Sigmoid colon (tissue), 7 donors: ENCODE measurements at places on chromosomes 11 and 22.

- no peaks in the 10 kb centered on the region for H3K27me3 ChIP-seq
- H3K4me3 ChIP-seq, result peak overlapping the region; percentile 68
- H3K4me1 ChIP-seq, result no peaks in the 10 kb centered on the region
- DNase-seq, result peak; percentile 96
Measured at GRCh38 chr22:37804881-37805809, 2.6 kb upstream of the GCAT start.

GRCh38 chr11:58004664-58005063, 19.0 kb upstream of the OR9Q1 start:
- no peak overlapping the region for H3K4me3 ChIP-seq
- no peaks in the 10 kb centered on the region for H3K27me3 ChIP-seq
- H3K4me1 ChIP-seq, result no peaks in the 10 kb centered on the region
- H3K36me3 ChIP-seq, result no peaks in the 10 kb centered on the region
- no peak for DNase-seq

- no peak for DNase-seq
- no peak overlapping the region for H3K4me3 ChIP-seq
- peaks cover 21% of the 10 kb centered on the region for H3K27me3 ChIP-seq
- no peak overlapping the region for H3K27ac ChIP-seq
- H3K4me1 ChIP-seq, result no peaks in the 10 kb centered on the region
- no peaks in the 10 kb centered on the region for H3K36me3 ChIP-seq
Measured at GRCh38 chr22:37148031-37148651, 1.6 kb downstream of the IL2RB start.

DNA sequence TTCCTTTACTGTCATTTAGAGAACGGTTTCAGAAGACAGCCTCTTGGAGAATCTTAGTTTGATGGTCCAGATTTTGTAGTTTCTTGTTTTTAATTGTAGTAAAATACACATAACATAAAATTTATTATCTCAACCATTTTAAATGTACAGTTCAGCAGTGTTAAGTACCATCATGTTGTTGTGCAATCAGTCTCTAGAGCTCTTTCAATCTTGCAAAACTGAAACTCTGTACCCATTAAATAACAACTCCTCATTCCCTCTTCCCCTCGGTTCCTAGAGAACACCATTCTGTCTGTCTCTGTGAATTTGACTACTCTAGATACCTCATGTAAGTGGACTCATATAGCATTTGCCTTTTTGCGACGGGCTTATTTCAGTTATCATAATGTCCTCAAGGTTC, 69.8 kb downstream of the GRIK4 start:
- H3K27ac ChIP-seq, result no peak overlapping the region
- H3K27me3 ChIP-seq, result no peaks in the 10 kb centered on the region
- no peak for DNase-seq
- H3K4me1 ChIP-seq, result no peaks in the 10 kb centered on the region

DNA sequence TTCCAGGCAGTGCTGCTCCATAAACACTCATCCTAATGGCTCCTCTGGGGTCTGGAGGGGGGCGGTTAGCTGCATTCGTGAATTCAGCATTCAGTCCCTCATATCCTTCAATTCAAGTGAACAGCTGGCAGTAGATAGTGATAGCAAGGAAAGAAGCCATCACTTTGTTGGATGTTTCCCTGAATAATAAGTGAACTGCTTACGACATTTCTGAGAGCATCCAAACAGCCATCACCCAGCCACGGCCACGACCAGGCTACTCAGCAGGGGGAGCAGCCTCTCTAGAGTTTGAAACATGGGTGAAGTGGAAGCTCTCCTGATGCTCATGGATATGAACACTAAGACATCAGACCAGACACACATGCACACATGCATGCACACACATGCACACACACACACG, 163.6 kb downstream of the NTM start:
- H3K4me3 ChIP-seq, result no peak overlapping the region
- H3K27me3 ChIP-seq, result no peaks in the 10 kb centered on the region
- H3K36me3 ChIP-seq, result no peaks in the 10 kb centered on the region
- no peak overlapping the region for H3K27ac ChIP-seq

GRCh38 chr11:13277768-13278608, at the start of gene BMAL1:
Gene BMAL1, plus strand, starts transcription at chr11:13277790. Its CDS starts 76,519 bp downstream, at chr11:13354309.
- peaks cover 33% of the 10 kb centered on the region for H3K4me1 ChIP-seq
- peak within 1 kb of the TSS; percentile 91 for H3K27ac ChIP-seq
- H3K4me3 ChIP-seq, result peak within 1 kb of the TSS; percentile 79
- no peaks in the 10 kb centered on the region for H3K27me3 ChIP-seq
- H3K36me3 ChIP-seq, result no peaks in the 10 kb centered on the region

GRCh38 chr11:111413849-111414248, 34.8 kb upstream of the POU2AF1 start:
- no peaks in the 10 kb centered on the region for H3K36me3 ChIP-seq
- no peak overlapping the region for H3K4me3 ChIP-seq
- no peaks in the 10 kb centered on the region for H3K27me3 ChIP-seq
- DNase-seq, result no peak
- peaks cover 23% of the 10 kb centered on the region for H3K4me1 ChIP-seq

- H3K4me3 ChIP-seq, result no peak overlapping the region
- peak; percentile 55 for DNase-seq
- H3K36me3 ChIP-seq, result no peaks in the 10 kb centered on the region
- no peaks in the 10 kb centered on the region for H3K4me1 ChIP-seq
- H3K27me3 ChIP-seq, result peaks cover 17% of the 10 kb centered on the region
Measured at GRCh38 chr22:37210041-37210803, 2.1 kb downstream of the SSTR3 start.

- no peak for DNase-seq
- H3K4me1 ChIP-seq, result no peaks in the 10 kb centered on the region
- no peaks in the 10 kb centered on the region for H3K36me3 ChIP-seq
- H3K4me3 ChIP-seq, result no peak overlapping the region
- no peaks in the 10 kb centered on the region for H3K27me3 ChIP-seq
- H3K27ac ChIP-seq, result no peak overlapping the region
Measured at GRCh38 chr11:130555251-130555841, 106.9 kb downstream of the ADAMTS15 start.

DNA sequence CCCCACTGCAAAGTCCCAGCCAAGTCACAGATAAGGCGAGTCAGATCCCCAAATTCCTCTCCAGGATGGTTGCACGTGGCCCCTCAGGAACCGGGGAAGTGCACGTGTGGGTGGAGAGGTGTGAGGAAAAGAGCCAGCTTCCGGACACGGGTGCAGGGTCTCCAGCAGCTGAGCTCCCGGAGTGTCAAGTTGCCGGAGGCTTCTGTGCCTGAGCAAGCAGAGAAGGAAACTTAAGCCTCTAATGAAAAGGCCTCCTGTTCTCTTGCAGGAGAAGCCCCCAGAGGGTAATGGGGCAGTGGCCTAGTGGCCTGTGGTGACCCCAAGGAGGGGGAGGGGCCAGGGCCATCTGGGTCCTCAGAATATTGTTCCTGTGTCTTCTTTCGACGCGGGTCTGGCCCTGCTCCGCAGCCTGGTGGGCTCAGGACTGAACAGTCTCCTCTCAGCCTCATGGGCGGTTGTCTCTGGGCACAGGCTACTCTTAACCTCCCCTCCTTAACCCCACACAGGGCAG, 147.9 kb downstream of the FEZ1 start:
- no peak for DNase-seq
- H3K4me3 ChIP-seq, result no peak overlapping the region
- no peaks in the 10 kb centered on the region for H3K36me3 ChIP-seq
- H3K4me1 ChIP-seq, result peaks cover 19% of the 10 kb centered on the region

DNA sequence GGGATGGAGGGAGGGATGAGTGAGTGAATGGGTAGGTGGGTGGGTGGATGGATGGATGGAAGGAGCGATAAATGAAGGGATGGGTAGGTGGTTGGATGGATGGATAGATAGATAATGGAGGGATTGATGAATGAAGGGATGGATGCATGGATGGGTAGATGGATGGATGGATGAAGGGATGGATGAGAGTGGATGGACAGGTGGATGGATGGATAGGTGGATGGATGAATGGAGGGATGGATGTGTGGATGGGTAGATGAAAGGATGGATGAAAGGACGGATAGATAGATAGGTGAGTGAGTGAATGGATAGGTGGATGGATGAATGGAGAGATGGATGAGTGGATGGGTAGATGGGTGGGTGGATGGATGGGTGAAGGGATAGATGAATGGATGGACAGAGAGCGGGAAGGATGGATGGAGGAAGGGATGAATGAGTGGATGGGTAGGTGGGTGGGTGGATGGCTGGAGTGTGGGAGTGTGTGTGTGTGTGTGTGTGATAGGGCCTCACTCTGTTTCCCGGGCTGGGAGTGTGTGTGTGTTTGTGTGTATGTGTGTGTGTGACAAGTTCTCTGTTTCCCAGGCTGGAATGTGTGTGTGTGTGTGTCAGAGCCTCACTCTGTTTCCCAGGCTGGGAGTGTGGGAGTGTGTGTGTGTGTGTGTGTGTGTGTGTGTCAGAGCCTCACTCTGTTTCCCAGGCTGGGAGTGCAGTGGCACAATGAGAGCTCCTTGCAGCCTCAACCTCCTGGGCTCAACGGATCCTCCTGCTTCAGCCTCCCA, 2.1 kb upstream of the PRR33 start:
- H3K36me3 ChIP-seq, result no peaks in the 10 kb centered on the region
- H3K4me3 ChIP-seq, result no peak overlapping the region
- no peak overlapping the region for H3K27ac ChIP-seq
- H3K27me3 ChIP-seq, result peaks cover 4% of the 10 kb centered on the region
- H3K4me1 ChIP-seq, result no peaks in the 10 kb centered on the region

DNA sequence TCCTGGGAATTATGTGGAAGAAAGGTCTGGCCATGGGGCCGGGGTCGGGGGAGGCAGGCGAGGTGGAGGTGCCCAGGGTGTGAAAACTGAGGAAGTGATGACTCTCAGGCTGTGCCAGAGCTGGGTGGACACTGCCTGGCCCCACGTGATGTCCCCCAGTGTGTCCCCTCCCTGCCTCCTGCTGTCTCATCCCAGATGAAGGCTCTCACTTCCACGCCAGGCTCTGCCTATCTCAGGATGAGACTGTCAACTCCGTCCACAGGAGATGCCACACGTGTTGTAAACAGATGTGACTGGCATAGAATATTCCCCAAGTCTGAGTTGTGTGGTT, 51.4 kb downstream of the RPS6KA4 start:
- no peak for DNase-seq
- H3K27ac ChIP-seq, result peak overlapping the region; percentile 49
- no peak overlapping the region for H3K4me3 ChIP-seq
- no peaks in the 10 kb centered on the region for H3K36me3 ChIP-seq
- H3K27me3 ChIP-seq, result no peaks in the 10 kb centered on the region

DNA sequence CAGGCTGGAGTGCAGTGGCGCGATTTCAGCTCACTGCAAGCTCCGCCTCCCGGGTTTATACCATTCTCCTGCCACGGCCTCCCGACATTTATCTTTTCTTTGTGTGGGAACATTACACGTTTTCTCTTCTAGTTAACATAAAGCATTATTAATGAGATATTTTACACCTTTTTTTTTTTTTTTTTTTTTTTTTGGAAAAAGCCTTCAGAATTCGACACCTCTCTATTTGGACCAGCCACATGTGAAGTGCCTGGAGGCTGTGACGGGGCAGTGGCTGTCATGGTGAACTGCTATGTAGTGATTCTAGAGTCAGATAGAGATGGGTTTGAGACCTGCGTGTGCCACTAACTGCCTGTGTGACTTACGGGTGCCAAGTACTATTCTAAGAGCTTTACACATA, 64.3 kb downstream of the SMIM38 start:
- peaks cover 18% of the 10 kb centered on the region for H3K4me1 ChIP-seq
- peak; percentile 22 for DNase-seq
- no peaks in the 10 kb centered on the region for H3K36me3 ChIP-seq
- H3K4me3 ChIP-seq, result no peak overlapping the region
- H3K27me3 ChIP-seq, result no peaks in the 10 kb centered on the region

- no peak overlapping the region for H3K4me3 ChIP-seq
- H3K36me3 ChIP-seq, result peaks cover 30% of the 10 kb centered on the region
- DNase-seq, result no peak
- no peaks in the 10 kb centered on the region for H3K27me3 ChIP-seq
- H3K4me1 ChIP-seq, result peaks cover 11% of the 10 kb centered on the region
- H3K27ac ChIP-seq, result no peak overlapping the region
Measured at GRCh38 chr11:6531267-6531752, 34.2 kb downstream of the DNHD1 start.

DNA sequence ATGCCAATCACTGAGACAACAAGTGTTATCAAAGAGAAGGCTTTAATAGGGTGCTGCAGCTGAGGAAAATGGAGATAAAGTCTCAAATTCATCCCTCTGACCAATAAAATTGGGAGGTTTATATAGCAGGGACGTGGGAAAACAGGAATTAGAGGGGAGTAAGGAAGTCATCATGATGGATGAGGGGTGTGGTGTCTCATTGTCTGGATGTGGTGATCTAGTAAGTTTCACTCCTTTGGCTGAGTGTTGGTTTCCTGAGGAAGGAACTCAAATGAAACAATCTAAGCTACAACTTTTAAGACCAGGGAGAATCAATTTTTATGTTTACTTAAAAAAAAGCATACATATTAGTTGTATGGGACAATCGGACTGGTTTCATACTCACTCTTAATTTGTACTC, 491.0 kb upstream of the KIRREL3 start:
- no peak for DNase-seq
- H3K27me3 ChIP-seq, result no peaks in the 10 kb centered on the region
- no peak overlapping the region for H3K4me3 ChIP-seq
- H3K27ac ChIP-seq, result no peak overlapping the region
- no peaks in the 10 kb centered on the region for H3K36me3 ChIP-seq
- no peaks in the 10 kb centered on the region for H3K4me1 ChIP-seq

GRCh38 chr11:93733474-93733873, 7.8 kb downstream of the TAF1D start:
- no peak for DNase-seq
- H3K27ac ChIP-seq, result no peak overlapping the region
- no peaks in the 10 kb centered on the region for H3K27me3 ChIP-seq
- H3K4me3 ChIP-seq, result no peak overlapping the region
- H3K4me1 ChIP-seq, result peaks cover 17% of the 10 kb centered on the region

DNA sequence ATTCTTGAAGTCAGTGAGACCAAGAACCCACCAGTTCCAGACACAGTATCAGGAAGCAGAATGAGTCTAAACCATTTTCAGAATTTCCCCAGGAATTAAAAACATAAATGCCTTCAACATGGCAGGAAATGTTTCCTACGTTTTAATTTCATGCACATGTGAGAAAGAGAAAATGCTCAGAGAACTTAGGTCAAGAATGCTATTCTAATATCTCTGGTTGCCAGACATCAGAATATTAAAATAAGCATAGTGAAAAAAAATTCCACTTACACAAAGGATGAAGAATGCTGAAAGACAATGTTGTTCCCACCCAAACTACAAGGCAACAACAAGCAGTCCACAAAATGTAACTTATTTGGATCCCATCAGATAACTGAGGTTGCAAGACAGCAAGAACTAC, 104.8 kb downstream of the RAB38 start:
- no peaks in the 10 kb centered on the region for H3K36me3 ChIP-seq
- H3K4me1 ChIP-seq, result no peaks in the 10 kb centered on the region
- no peak for DNase-seq
- H3K27ac ChIP-seq, result no peak overlapping the region

DNA sequence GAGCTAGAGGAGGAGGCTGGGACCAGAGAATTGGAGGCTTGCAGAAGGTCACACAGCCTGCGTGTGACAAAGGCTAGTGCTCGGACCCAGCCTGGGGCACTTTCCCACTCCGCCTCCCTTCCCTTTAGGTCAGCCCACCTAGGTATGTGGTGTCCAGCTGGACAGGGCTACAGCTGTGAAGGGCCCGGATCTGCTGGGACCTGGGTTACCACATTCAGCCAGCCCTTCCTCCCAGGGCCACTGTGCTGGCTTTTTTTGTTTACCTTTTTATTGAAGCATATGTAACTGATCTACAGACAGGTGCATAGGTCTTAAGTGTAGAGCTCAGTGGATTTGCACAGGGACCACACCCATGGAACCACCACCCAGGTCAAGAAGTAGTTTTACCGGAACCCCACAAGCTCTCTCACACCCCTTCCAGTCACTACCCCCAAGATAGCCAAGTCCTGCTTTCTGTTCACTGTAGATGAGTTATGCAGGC, 8.7 kb downstream of the CAPN5 start:
- no peak overlapping the region for H3K4me3 ChIP-seq
- H3K4me1 ChIP-seq, result peaks cover 42% of the 10 kb centered on the region
- peak; percentile 57 for DNase-seq
- no peaks in the 10 kb centered on the region for H3K27me3 ChIP-seq
- no peaks in the 10 kb centered on the region for H3K36me3 ChIP-seq
